ENCODE measurements at places on chromosomes 3 and 15.

DNA sequence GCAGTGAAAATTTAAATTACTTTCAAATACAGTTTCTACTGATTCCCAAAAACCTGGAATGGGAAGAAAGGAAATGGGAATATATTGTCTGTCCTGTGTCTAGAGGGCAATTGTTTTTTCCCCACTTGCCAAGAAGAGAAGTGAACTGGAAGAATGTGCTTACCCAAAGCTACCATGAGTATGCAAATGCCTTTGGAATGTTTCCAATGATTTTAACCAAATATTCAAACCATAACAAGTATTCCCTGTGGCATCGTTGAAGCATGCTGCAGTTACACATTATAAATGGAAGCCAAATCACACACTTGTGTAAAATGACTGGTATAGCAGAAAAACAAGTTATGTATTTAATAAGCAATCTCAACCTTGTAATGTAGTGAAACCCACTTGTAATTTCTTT lies 368.2 kb downstream of the GBE1 start:
- no peak for DNase-seq

GRCh38 chr3:147836330-147836729 lies 427.2 kb downstream of the ZIC1 start:
- no peak for DNase-seq

DNA sequence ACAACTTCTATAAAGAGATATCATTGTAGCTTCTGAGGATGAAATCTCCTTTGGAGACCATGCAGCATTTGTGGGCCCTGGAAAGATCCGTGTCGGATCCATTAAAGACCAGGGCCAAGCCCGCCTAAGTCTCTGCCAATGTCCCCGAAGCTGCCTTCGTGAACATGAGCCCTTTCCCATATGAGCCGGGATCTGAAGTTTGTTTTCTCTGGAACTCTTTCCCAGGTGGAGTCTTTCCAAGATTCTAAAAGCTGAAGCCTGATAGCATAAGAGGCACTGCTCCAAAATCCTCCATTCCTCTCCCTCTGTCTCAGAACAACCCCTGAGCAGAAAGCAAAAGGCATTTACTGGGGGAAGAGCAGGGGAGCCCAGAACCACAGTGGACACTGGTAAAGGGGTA lies 274.6 kb downstream of the NTRK3 start:
- DNase-seq = no peak

GRCh38 chr15:76996526-76997401 lies 1.8 kb downstream of the PSTPIP1 start:
- DNase-seq = no peak

DNA sequence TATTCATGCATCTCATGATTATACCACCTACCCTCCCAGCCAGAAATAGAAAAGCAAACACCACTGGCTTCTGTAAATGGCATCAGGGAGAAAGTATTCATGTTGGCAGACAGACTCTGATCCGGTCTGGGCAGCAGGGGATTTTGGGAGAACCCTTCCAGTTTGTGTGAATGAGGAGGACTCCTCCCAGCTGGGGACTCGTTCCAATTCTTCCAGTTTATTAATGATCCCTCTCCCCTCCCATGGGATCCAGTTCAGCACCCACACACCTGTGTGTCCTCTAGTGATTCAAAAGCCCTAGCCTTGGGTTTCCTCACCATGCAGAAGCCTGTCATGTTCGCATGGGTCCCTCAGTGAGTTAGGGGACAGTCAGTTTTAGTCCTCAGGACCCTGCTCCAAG lies 110.9 kb downstream of the IQSEC1 start:
- DNase-seq = no peak

DNA sequence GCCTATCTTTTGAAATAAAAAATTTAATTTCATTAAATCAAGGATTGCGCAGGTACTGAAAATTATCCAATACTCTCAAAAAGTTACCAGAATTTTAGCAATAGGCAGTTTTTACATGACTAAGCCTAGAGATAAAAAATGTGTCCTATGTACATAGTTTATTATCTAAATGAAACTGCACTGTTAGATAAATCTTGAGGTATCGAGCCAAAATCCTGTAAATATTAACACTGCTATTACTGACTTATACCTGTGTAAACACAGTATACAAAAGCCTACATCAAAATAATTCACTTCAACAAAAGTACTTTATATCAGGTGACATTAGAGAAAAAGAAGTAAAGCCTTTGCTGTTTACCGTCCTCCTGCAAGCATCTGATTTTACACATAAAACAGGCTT lies 60.7 kb downstream of the TASOR start:
- DNase-seq = no peak

GRCh38 chr3:130429713-130430023 lies 84.2 kb downstream of the COL6A5 start:
- DNase-seq = no peak
